ENCODE measurements at places on chromosomes 6 and 20. TPM values are rescaled to one million over a fixed set of nuclear protein-coding genes. Genes with fewer than 3 reads are reported as not detected.

Gene PBOV1
- not detected for total RNA-seq

Gene STMND1
- not detected for total RNA-seq

Gene FLRT3
- 53.7 TPM for total RNA-seq

Gene RNGTT
- 35.0 TPM for total RNA-seq

Gene EDN1
- 13.5 TPM for total RNA-seq

Data from urinary bladder (tissue), 4 donors.